EL (cell line): ENCODE measurements at places on chromosomes 7 and 10.

DNA sequence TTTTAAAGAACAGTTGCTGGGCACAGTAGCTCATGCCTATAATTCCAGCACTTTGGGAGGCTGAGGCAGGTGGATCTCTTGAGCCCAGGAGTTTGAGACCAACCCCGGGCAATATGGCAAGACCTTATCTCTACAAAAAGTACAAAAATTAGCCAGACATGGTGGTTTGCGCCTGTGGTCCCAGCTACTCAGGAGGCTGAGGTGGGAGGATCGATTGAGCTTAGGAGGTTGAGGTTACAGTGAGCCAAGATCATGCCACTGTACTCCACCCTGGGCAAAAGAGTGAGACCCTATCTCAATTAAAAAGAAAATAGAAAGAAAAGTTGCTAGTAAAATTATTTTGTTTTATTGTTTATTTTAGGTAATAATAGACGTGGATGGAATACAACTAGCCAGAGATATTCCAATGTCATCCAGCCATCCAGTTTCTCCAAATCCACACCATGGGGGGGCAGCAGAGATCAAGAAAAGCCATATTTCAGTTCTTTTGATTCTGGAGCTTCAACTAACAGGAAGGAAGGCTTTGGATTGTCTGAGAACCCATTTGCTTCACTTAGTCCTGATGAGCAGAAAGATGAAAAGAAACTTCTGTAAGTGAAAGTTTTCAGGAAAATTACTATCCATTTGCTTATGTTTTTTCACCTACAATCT, 3.0 kb downstream of the NUP42 start:
- DNase-seq = peak; percentile 64

- peak; percentile 81 for DNase-seq
Observed at GRCh38 chr7:122132341-122132740, 11.7 kb downstream of the AASS start.

DNA sequence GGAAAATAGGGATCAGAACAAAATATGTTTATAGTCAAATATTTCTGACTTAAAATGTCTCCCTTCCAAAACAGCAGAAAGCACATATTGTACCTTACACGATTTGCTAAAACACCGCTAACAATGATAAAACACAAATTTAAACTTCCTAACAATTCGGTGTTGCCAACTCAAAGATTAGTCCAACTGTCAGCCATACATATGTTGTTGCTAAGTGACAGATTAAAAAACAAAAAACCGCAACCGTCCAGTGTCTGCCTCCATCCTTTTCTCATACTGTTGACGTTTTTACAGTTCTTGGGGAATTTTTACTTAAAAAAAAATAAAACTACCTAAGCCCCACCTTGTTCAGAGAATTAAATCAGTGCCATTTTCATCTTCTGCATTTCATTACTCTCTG, 118.0 kb downstream of the RAB11FIP2 start:
- no peak for DNase-seq

GRCh38 chr10:97407211-97407951, 6.2 kb upstream of the RRP12 start:
- peak; percentile 80 for DNase-seq

DNA sequence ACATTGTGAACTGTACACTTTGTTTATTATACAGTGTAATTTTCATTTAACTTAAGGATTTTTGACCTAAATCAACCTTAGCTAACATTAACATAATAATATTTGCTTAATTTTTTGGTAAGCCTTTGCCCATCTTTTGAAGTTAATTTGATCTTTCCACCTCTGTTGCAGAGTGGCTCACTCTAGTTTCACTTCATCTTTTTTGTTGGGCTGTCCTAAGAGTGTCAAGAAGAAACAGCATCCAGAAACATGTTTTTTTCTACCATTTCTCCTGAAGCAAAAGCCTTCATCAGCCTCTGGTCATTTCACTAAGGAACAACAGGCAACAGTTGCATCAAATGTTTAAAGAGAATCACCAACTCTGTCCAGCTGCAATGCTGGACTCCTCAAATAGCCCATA, 824.7 kb downstream of the REEP3 start:
- DNase-seq = no peak

GRCh38 chr7:13829914-13830900, 159.3 kb downstream of the ETV1 start:
- DNase-seq = peak; percentile 39

- DNase-seq = no peak
Observed at GRCh38 chr7:29956487-29956836, 33.1 kb downstream of the SCRN1 start.

DNA sequence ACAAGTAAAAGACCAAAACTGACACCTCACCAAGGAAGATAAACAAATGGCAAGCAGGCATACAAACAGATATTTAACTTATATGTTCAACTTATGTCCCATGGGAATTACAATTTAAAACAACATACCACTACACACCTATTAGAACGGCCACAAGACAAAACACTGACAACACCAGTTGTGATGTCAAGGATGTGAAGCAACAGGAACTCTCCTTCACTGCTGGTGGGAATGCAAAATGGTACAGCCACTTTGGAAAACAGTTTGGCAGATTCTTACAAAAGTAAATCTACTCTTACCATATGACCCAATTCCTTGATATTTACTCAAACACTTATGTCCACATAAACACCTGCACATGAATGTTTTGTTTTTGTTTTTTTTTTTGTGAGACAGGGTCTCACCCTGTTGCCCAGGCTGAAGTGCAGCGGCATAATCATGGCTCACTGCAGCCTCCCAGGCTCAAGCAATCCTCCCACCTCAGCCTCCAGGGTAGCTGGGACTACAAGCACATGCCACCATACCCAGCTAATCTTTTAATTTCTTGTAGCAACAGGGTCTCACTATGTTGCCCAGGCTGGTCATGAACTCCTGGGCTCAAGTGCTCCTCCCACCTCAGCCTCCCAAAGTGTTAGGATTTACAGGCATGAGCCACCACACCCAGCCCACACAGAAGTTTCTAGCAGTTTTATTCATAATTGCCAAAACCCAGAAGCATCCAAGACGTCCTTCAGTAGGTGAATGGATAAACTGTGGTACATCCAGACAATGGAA, 27.3 kb downstream of the HERC4 start:
- DNase-seq = no peak

DNA sequence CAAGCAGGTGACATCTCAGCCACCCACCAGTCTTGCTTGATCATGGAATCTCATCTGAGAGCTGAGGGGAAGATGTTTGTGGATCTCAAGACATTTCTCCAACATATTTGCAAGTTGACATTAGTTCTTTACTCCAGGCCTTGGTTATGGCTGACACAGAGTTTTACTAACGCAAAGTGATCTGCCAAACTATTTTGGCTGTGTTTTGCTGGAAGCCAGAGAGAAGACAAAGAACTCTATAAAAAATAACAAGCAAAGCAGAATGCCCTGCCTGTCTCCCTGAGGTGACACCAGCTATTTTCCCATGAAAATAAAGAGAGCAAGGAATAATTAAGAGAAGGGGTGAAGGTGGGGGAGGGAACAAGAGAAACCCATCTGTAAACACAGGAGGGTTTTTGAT, 286.4 kb downstream of the WDR11 start:
- no peak for DNase-seq

GRCh38 chr7:125681508-125681907, 751.9 kb upstream of the POT1 start:
- no peak for DNase-seq

GRCh38 chr10:75008952-75009351, 102.5 kb upstream of the SAMD8 start:
- DNase-seq = no peak

DNA sequence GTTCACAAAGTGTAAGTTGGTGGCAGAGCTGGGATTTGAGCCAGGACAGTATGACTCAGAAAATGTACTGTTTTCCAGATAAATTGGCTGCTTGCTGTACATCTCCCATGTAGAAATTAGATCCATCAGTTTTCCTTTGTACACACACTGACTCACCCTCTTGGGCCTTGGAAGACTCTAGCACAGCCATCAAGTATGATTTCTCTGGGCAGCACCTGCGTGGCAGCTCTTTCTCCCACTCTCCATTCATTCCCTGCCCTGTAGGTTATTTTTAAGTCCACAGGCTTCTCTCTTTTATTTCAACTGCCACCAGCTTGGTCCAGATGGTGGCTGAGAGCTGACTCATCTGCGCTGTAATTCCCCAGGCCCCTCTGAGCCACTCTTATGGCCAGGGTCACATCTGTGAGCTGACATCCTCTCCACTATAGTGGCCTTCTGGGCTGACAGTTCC, 28.3 kb upstream of the SDK1 start:
- peak; percentile 7 for DNase-seq

- DNase-seq = peak; percentile 16
Observed at GRCh38 chr7:85454904-85455303, 268.0 kb upstream of the SEMA3D start.

DNA sequence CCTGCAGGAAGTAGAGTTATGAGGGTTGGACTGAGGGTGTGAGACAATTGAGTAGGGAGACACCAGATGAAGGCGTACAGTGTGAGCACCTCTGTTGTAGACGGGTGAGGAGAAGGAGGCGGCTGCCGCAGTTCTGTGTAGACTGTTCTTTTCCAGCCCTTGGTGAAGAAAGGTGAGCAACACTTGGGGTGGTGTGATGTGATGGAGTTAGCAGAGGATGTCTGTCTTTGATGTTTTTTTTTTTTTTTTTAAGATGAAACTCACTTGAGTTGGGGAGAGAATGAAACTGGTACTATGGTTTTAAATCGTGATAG, 42.8 kb upstream of the RNF216 start:
- no peak for DNase-seq

DNA sequence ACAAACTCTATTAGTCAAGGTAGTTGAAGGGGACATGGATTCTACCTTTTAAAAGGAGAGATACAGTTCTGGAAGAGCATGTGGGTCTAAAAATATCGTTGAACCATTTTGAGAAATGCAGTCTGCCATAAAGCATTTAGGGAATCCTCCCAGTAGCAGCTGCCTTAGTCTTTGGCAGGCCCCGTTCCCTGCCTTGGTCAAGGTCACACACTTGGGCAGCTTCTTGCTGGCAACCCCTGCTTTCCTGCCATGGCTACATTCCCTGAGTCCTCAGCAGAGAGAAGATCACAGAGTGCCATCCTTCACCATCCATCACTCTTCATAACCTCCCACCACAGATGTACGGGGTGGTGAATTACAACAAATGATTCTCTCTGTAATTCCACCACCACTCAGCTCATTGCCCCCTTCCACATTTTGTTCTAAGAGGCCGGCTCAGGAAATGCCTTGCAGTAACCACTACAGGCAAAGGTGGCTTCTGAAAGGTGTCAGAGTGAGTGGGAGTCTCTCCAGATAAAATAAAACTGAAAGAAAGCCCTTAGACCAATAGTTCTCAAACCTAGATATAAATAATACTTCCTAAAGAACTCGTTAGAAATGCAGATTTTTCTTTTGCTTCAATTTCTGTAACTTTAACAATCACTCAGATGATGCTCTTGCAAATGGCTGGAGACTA, 121.4 kb upstream of the STK17A start:
- DNase-seq = no peak

GRCh38 chr10:107409522-107409921, 245.0 kb upstream of the SORCS1 start:
- DNase-seq = peak; percentile 2

DNA sequence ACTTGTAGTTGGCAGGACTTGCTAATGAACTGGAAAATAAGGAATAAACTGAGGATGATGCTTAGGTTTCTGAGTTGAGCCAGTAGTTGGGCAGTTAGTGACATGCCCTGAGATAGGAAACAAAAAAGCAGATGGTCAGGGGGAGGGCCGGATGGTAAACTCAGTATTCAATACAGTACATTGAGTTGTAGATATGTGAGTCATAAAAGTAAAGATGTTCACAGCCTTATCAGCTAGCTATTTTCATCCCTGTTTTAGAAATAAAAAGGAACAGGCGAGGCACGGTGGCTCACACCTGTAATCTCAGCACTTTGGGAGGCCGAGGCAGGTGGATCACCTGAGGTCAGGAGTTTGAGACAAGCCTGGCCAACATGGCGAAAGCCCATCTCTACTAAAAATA, 22.2 kb upstream of the NRBF2 start:
- no peak for DNase-seq

- DNase-seq = no peak
Observed at GRCh38 chr7:153581419-153581818, 470.8 kb upstream of the DPP6 start.

DNA sequence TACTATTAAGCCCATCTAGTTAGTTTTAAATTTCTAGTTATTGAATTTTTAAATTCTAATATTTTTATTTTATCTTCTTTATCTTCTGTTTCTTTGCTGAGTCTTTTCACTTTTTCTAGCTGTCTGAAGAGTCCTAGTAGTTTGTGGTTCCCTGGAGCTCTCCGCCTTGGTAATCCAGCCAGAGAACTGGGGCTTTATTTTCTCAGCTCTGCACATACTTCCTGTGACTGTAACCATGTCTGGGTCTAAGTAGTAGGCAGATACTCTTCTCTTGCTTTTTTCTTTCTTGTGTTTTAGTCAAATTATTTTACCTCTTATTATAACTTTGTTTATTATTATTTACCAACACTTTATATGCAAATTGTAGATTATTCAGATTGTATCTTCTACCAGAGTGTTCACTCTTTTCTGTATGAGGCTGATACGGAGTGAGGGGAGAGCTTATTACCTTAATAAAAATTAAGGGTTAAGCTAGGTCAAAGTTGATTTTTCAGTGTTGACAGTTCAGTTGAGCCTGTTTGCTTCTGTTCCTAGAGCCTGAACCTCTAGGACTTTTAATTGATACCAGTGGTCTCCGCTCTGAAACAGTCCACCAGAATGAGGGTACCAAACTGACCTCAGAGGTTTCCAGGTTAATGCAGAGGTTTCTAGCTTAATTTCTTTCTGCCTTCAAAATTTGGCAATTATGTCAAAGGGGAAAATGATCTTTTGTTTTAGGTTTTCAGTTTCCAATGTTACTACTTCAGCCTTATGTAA, 155.4 kb downstream of the ADK start:
- DNase-seq = no peak

GRCh38 chr7:143217806-143218205, 4.0 kb upstream of the TAS2R40 start:
- no peak for DNase-seq

DNA sequence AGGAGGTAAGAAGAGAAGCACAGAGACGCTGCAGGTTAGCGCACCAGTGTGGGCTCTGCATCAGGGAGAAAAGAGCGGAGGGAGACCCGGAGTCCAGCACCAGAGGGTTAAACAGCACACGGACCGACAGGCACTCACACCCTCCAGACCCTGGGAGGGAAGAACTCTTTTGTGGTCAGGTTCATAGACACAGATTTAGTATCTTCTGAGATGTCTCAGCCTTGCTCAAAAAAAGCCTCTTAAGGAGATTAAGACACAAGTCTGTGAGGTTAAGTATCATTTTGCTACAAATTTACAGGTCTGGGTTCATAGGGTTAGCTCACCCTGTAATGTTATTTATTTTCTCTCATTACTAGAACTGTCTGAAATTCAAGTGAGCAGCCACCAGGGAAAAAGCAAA, 16.8 kb upstream of the NDST2 start:
- DNase-seq = no peak
